ENCODE measurements at places on chromosomes 11 and 22.

- DNase-seq, result no peak
Measured at GRCh38 chr11:84313830-84314359, 1027.7 kb upstream of the CCDC90B start.

DNA sequence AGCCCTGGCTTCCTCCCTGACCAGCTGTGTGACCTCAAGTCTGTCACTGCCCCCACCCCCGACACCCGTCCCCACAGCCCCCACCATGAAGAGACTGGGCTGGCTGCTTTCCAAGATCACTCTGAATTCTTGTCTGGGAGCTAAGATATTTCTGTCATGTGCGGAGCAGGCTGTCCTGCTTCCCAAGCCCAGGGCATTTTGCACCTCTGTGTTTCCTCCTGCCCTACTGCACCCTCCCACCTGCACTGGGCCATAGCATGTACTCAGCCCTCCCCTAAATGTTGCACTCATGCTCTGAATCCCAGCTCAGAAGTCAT lies 30.3 kb upstream of the MYEOV start:
- DNase-seq, result no peak

DNA sequence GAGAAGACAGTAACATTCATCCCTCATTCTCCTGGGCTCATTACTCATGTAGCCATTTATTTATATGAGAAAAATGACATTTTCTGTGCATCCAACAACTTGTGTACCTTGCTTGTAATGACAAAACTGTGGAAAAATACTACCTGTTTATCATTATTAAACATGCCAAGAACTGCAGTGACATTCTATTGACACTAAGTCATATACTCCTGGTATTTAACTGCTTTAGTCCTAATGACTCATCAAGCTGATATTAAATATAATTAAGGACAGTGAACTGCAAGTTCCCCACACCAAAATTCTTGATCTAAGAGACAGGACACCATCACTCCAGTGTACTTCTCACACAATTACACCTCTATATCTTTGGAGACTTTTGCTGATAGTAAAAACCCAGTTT lies 1328.7 kb upstream of the RAG2 start:
- no peak for DNase-seq

- no peak for DNase-seq
Measured at GRCh38 chr22:31764785-31765184, 11.0 kb downstream of the DEPDC5 start.

- no peak for DNase-seq
Measured at GRCh38 chr11:24598641-24599040, 101.8 kb downstream of the LUZP2 start.

- no peak for DNase-seq
Measured at GRCh38 chr11:58924230-58924629, 15.1 kb upstream of the GLYATL1 start.

- no peak for DNase-seq
Measured at GRCh38 chr22:28955817-28956216, 72.4 kb downstream of the ZNRF3 start.

- DNase-seq, result no peak
Measured at GRCh38 chr22:37588546-37589215, 8.8 kb upstream of the LGALS2 start.

GRCh38 chr11:10655227-10655626 lies 38.3 kb downstream of the IRAG1 start:
- peak; percentile 41 for DNase-seq

DNA sequence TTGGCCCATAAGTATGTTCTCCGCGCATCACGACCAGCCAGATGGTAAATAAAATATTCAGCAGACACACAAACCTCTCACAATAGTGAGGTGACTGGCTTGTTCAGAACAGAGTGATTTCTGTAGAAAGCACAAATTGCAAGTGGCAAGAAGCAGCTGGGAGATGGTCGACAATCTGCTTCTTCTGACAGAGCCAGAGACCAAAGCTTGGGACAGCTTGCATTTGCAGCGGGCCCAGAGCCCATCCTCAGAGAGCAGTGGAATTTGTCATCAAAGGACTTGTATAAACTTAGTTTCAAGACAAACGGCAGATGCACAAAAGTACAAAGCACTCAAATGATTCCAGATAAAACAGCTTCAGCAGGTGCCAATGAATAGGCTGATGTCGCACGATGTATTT lies 7.6 kb upstream of the GALNT18 start:
- no peak for DNase-seq

DNA sequence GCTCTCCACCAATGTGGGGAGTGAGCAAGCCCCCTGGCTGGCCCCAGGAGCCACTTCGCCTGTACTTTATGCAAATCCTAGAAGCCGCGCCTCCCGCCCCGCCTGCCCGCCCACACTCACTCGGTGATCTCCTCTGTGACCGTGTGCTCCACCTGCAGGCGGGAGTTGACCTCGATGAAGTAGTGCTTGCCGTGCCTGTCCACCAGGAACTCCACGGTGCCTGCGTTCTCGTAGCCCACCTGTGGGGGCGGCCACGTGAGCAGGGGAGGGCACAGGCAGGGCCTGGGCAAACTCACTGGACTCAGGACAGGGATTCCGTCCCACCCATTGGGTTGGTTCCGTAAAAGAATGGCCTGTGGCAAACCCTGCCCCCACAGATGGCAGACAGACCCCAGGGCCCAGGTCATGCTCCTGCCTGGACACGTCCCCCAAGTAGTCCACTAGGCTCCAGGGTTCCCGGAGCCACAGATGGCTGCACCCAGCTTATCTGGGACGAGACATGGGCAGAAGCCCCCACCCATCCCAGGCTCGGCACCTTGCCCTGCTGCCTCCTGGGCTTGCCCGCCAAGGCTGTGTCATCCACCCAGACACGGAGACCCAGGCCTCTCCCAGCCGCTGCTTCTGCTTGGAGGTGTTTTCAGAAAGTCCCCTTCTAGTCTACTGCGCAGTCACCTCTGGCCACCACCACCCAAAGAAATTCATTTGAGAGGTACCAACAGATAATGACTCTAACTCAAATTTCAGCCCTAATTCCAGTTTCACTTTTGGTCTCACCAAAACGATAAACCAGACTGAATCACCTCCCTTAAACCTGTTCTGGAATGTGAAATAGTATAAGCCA lies 12.1 kb downstream of the LRFN4 start:
- peak; percentile 71 for DNase-seq

GRCh38 chr11:32829680-32830412 lies at the start of gene PRRG4:
PRRG4 (plus strand) TSS chr11:32829927; CDS start chr11:32830530, 603 bp downstream.
- DNase-seq, result no peak

- DNase-seq, result no peak
Measured at GRCh38 chr22:50061824-50062355, 3.8 kb upstream of the TTLL8 start.

GRCh38 chr22:25114369-25115362 lies 85.0 kb upstream of the CRYBB3 start:
- no peak for DNase-seq

- DNase-seq, result peak; percentile 68
Measured at GRCh38 chr11:73521621-73522020, 76.3 kb downstream of the FAM168A start.

GRCh38 chr22:17742527-17742902 lies 31.8 kb downstream of the BID start:
- peak; percentile 59 for DNase-seq

GRCh38 chr22:49627217-49628181 lies 200.2 kb downstream of the BRD1 start:
- no peak for DNase-seq

GRCh38 chr11:75582895-75583717 lies 21.1 kb downstream of the SERPINH1 start:
- no peak for DNase-seq

DNA sequence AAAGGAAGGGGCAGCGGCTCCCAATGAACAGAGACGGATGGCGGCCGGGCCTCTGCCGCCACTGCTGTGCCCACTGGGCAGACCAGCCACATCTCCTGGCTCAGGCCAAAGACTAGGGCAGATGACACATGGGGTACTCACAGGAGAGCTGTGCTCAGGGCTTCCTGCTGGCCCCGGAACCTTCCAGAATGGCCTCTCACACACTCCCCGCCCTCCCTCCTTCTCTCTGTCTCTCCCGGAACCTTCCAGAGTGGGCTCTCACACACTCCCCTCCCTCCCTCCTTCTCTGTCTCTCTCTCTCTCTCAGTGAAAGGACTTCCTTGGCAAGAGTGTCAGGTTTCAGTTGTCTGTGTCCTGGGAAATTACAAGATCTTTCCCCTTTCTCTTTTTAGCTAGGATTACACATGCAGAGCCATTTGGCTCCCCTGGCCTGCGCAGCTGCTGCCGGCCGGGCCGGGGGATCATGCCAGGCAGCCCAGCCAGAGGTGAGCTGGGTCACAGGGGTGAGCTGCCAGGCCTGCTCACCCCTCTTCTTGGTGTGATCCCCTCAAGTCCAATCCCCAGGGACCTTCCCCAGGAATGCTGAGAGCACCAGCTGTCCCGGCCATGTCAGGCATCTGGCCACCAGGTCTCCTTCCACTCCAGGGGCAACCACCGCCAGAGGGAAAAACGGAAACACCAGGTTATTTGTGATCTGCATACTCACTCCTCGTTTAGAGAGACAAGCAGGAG lies 45.3 kb upstream of the ADA2 start:
- DNase-seq, result no peak

DNA sequence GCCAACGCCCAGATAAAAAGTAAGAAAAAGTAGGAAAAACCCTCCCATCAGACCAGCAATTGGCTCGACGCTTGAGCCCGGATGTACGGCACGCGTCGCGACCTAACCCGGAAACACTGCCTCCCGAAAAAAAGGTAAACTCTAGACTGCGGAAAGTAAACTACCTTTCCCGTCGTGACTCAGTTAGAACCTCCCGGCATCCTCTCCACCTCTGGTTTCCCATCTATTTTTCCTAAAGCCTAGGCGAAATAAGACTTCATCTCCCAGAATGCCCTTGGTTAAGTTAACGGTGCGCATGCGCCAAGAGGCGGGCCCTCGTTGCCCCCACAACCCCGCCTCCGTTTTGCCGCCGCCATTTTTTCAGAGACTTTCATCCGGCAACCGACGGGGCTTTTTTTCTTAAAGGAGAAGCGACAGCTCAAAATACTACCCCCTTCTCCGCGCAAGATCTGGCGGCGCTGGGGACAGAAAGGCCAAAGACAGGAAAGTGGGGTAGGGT lies 678 bp upstream of the ZFP91 start:
- peak; percentile 97 for DNase-seq

GRCh38 chr22:43530349-43531201 lies 118.8 kb downstream of the MPPED1 start:
- DNase-seq, result no peak

- no peak for DNase-seq
Measured at GRCh38 chr11:126612671-126613070, 257.2 kb downstream of the ST3GAL4 start.

GRCh38 chr22:33884829-33885228 lies 35.4 kb downstream of the LARGE1 start:
- no peak for DNase-seq

GRCh38 chr11:75759832-75760231 lies 8.7 kb upstream of the DGAT2 start:
- no peak for DNase-seq

DNA sequence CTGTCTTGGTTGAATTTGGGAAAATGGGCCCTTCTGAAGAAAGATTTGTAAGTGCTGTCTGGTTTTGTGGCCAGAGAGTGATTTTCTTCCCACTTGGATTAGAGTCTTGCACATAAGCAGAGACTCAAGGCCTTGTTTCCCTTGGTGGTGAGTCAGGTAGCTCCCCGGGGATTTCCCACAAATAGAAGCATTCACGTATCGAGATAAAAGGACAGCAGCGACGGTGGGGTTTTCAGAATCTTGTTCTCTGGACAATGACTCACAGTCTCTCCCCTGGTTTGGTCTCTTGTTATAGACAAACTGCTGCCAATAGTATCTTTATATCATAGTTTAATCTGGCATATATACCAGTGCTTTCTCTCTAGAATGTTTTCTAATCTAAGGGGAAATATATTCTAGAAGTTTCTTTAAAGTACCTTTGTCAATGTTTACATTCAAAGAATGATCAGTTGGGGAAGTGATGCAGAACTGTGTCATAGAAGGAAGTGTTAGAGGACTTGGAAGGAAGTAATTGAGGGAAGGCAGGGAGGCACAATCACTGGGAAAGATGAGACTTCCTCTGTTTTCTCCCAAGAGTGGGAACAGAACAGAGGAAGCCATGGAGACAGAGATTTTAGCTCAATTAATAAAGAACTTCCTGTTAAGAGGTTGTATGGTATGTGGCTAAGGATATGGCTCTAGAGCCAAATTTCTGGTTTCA lies 18.1 kb downstream of the POLA2 start:
- peak; percentile 96 for DNase-seq

GRCh38 chr11:12165237-12165875 lies 55.0 kb downstream of the MICAL2 start:
- DNase-seq, result no peak

- no peak for DNase-seq
Measured at GRCh38 chr11:12085371-12086251, 24.8 kb upstream of the MICAL2 start.

GRCh38 chr11:121500275-121500674 lies 47.5 kb upstream of the SORL1-AS1 start:
- no peak for DNase-seq

DNA sequence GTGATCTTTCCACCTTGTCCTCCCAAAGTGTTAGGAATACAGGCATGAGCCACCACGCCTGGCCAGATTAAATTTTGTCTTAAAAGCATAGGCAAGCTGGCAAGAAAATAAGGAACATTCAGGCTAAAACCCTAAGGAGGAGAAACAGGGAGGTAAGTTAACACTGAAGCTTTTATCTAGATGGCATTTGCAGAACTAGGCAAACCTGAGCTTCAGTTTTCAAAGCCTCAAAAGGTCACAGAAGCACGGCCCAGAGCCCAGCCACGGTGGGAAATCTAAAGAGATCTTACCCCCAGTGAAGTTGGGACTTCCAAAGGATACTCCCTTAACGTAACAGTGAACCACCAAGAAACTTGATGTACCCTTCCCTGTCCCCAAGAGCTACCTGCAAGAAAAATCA lies 28.4 kb downstream of the PC start:
- no peak for DNase-seq

GRCh38 chr22:20852503-20852902 lies 6.1 kb downstream of the PI4KA start:
- no peak for DNase-seq

DNA sequence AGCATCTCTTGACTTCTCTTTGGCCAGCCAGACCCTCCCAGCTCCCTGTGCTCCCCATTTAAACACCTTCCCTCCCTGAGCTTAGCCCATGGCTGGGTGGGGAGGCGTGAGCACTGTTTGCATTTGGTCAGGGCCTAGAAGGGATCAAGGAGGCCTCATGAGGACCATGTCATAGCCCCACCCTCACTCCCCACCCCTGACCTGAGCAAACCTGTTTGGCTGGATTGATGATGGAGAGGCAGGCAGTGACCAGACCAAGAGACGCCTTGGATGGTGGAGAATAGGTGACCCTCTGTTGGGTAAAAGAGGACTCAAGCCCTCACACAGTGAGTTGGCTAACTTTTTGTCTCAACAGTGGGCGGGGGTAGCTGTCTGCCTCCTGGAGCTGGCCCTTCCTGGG lies 49.9 kb downstream of the ST3GAL4 start:
- DNase-seq, result peak; percentile 12

DNA sequence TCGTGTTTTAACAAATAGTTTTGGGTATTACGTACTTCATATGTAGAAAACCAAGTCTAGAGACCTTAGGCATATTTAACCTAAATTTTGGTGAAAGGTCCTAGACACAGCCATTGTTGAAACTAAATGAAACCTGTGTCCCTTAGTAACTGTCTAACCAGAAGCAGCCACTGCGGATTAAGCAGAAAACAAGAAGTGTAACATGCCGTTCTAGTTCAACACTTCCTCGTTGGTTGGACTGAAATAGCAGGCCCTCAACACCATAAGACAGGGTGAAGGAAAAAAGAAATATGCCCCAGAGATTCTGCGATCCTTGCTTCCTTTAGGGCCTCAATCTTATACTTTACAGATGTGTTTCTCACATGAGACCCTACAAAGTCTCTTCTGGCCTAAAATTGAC lies 2.0 kb downstream of the NAA40 start:
- no peak for DNase-seq

All from HCT116 (cell line).